ENCODE measurements at places on chromosomes 1 and 21.

- DNase-seq = no peak
Measured at GRCh38 chr1:183180634-183181056, 5.4 kb upstream of the LAMC2 start.

DNA sequence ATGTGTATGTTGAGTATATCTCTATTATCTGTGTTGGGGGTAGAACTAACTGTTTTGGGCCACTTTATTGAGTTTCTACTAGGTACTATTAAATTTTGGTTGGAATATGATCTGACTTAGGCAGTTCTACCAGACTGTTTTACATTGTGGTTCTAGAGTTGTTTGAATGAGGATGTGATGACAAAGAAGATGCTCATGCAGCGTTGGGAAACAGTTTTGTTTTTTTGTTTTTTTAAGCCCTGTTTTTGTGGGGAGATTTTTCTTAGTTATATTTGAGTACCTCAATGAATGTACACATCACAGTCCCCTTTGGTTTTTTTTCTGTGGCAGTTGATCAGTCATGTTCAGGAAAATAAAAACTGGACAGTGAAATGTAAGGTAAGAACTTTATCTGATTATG lies 40.1 kb downstream of the TMED5 start:
- DNase-seq = no peak

DNA sequence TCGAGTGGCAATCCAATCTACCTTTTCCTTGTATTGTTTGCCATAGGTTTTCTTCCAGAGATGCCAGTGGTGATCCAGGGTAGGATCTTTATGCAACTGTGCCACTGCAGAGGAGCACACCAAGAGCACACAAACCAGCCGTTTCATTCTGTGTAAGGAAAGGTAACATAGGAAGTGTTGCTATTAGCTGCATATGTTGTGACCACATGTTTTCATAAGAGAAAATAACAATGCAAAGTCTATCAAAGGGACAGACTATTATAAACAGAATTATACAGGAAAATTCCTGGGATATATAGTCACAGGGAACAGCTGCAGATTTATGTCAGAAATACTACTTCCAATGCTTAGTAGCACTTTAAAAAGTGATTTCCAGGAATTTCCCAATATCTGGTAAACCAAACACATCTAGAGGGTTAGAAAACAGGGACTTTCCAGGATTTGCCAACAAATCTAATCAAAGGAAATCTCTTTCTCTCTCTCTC lies 919 bp downstream of the CTSS start:
- no peak for DNase-seq

GRCh38 chr21:16879479-16879878 lies 633.4 kb upstream of the CXADR start:
- DNase-seq = no peak

DNA sequence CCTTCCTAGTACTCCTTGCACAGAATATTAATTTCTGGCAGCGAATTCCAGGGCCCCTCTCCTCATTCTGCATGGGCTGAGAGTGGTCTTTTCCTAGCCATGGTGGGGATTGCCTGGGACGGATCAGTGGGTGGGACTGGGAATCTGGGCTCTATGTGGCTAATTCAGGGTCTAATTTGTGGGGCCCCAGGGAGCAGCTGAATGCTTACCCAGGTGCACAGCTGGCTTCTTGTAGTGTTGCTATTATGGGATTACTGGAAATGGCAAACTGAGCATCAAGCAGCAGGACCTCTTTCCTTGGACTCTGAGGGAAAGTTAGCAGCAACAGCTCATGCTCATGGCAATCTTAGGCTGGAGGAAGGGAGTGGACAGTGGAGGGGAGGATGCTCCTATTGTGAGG lies 187.1 kb upstream of the CACNA1E start:
- no peak for DNase-seq

- no peak for DNase-seq
Measured at GRCh38 chr1:43968348-43968948, 1.4 kb upstream of the DPH2 start.

DNA sequence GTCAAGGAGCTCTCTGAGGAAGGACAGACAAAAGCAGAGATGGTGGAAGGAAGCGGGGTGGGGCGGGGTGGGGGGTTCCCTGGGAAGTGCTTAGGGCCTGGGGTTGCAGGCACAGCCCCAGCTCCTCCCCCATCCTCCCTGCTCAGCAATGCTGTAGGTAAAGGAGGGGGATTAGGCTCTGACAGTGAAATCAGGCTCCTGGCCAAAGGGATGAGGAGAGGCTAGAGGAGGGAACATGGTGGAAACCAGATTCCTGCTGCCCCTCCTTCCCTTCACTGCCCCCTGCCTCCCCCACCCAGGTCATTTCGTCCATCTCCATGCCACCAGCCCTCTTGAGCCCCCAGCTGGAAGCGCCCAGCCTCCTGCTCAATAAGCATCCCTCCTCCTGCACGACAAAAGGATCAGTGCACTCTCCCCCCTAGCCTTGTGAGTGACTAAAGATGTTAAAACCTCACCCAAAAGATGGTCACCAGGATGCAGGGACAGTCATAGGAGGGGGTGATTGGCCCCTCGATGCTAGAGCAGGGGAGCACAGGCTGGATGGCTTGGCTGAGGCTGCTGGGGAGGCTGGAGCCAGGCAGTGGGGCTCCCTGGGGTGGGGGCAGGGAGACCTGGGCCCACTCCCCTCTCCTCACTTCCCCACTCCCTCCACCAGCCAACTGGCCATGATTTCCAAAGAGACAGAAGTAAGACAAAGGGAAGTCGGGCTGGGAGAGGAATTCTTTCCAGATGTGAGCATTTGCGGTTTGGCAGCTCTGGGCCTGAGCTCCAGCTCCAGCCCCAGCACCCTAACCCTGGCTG lies 2.2 kb upstream of the CRABP2 start:
- no peak for DNase-seq

DNA sequence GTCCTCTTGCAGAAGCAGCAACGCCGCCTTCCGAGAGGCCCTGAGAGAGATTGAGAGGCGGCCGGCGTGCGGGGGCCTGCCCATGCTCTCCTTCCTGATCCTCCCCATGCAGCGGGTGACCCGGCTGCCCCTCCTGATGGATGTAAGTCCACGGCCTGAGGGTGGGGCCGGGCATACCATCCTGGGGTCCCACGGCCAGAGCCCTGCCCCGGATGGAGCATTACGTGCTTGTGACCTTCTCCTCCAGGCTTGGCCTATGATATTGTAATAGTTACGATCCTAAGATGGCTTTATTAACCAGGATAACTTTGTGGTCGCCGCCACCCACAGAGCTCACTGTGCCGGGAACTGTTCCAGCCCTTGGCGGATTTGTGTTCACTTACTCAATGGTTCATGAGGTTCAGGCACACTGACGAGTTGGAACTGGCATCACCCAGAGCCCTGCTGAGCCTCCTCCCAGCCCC lies 18.9 kb downstream of the ARHGEF16 start:
- no peak for DNase-seq

- DNase-seq = peak; percentile 36
Measured at GRCh38 chr1:230827081-230827681, 41.1 kb downstream of the C1orf198 start.

- no peak for DNase-seq
Measured at GRCh38 chr1:172229942-172230341, 190.5 kb upstream of the C1orf105 start.

- DNase-seq = no peak
Measured at GRCh38 chr1:66676613-66677298, 75.5 kb upstream of the DYNLT5 start.

DNA sequence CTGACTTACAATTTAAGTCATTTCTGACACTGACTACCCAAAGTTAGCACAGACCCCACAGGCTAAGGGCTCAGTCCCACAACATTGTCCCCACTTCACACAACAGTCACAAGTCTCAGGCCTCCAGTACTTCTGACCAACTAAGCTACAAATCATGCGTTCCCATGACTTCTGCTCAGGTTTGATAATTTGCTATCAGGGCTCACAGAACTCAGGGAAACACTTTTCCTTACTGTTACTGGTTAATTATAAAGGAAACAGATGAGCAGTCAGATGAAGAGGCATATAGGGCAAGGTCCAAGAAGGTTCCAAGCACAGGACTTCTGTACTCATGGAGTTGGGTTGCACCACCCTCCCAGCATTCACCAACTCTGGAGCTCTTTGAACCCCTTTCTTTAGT lies 151.2 kb upstream of the TNR start:
- no peak for DNase-seq

GRCh38 chr21:26119906-26120305 lies 50.7 kb downstream of the APP start:
- DNase-seq = no peak

Data from type B pancreatic cell (in vitro differentiated cells).